DMS153 (cell line): ENCODE measurements at places on chromosomes 4 and X.

- DNase-seq: no peak
Measured at GRCh38 chr4:26113339-26113940, 199.4 kb downstream of the SMIM20 start.

GRCh38 chr4:85774489-85774888, 299.5 kb downstream of the ARHGAP24 start:
- DNase-seq: peak; percentile 55

GRCh38 chrX:153816831-153817690, 13.3 kb downstream of the PDZD4 start:
- DNase-seq: no peak

DNA sequence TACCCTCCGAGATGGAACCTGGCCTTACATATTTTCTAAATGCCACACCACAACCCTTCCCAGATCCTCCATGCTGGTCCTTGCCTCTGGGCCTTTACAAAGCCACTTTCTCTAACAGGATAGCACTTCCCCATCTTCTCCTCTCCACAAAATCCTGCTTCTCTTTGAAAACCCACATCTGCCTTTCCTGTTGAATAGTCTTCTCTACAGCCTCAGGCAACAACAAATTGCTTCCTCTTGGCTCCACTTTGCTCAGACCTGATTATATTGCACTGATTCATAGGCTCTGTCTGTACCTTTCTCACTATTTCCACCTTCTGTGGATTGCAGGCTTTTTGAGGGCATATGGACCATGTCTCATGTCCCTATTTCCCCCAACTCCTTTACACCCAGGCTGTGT, 203.7 kb upstream of the MBNL3 start:
- no peak for DNase-seq

GRCh38 chrX:26253526-26253925, 37.6 kb downstream of the MAGEB5 start:
- DNase-seq: no peak

- no peak for DNase-seq
Measured at GRCh38 chrX:78168065-78168464, 28.6 kb upstream of the TAF9B start.

- DNase-seq: no peak
Measured at GRCh38 chr4:7677799-7678301, 243.1 kb upstream of the PSAPL1 start.

DNA sequence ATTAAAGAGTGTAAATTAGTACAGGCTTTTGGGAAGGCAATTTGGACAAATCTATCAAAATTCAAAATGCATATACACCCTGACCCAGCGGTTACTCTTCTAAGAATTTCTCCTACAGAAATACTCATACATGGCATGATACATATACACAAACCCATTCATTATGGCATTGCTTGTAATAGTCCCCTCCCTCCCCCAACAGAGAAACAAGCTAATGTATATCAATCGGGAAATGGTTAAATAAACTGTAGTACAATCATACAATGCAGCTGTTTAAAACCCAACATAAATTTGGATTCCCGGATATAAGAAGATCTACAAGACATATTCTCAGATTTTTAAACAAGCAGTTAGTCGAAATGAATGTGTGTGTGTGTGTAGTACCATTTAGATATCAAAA, 808 bp downstream of the HUWE1 start:
- no peak for DNase-seq

GRCh38 chrX:25295466-25295865, 279.7 kb upstream of the ARX start:
- no peak for DNase-seq

GRCh38 chrX:79096145-79096556, 48.3 kb upstream of the GPR174 start:
- no peak for DNase-seq

DNA sequence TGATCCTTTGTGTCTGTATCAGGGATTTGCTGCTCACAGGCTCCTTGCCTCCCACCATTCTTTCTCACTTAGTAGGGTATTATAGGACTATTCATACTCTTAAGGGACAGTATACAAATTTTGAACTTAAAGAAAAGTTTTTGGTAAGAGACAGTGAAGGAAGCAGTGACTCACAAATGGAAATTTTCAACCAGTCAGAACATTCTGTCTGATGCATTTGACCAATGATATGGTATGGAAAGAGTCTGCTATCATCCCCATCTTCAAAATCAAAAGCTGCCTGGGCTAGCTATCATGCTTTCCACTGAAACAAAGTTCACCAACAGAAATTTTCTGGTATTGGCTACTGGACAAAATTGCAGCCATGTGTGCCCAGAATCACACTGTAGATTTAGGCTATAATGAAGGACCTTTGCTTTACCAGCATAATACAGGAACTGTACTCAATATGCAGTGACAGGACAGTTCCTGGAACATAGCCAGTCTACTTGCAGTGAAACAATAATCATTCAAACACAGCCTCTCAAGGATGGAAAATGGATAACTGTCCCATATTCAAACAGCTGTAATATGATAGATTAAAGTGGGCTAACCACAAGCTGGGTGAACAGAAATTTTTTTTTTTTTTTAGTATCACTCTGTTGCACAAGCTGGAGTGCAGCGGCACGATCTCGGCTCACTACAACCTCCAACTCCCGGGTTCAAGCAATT, 109.0 kb upstream of the ACSL4 start:
- no peak for DNase-seq

DNA sequence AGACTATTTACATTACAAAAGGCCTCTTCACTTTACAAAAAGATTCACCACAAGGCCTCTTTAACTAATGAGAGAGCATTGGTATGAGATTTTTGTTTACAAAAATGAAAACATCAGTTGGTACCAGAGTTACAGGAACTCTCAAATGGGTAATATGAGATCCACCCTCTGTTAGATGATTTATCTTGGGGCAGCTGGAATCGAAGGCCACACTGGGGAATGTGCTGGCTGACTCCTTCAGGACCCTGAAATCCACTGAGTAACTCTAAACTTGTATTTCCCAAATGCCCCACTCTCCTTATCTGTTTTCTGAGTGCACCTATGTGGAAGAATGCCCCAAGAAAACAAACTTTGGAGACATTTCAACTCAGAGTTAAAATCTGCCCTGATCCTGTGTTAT, 232.9 kb upstream of the F9 start:
- no peak for DNase-seq

- DNase-seq: no peak
Measured at GRCh38 chr4:106291678-106292077, 24.3 kb downstream of the TBCK start.

GRCh38 chr4:74081035-74081434, 18.0 kb downstream of the CXCL2 start:
- no peak for DNase-seq

DNA sequence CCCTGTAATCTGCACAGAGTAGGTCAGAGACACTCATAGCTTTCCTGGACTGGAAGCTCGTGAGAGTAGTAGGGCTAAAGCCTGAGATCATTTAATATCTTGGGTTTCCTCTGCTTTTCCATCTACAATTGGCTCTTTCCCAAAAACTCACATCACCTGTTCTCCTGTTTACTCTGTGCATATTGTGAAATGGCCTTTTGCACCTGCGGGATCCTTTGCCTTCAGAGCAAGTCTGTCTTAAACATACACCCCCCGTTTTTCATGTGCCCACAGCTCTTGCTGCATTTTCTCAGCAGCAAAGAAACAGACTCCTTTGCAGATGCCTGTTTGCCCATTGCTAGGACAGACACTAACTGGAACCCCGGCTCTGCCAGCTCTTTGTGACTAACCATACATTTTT, 608.3 kb upstream of the PCDH10 start:
- DNase-seq: peak; percentile 86

- no peak for DNase-seq
Measured at GRCh38 chr4:53116954-53117353, 248.9 kb downstream of the SCFD2 start.

DNA sequence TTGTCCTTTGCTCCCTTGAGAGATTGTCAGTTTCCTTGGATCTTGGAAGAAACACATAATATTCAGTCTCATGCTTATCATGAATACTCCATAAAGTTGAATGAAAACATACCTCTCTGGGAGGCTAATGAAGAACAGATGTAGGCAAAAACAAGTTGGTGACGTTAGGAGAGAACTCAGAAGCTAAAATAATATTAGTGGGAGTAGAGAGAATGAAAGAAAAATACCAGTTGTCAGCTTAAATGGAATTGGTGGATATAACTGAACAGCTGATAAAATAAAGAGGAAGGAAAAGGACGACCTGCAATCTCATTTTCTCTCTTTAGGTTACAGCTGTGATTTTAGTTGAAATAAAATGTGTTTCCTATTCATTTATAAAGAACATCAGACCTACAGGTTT, 124.8 kb downstream of the SNCA start:
- DNase-seq: no peak

DNA sequence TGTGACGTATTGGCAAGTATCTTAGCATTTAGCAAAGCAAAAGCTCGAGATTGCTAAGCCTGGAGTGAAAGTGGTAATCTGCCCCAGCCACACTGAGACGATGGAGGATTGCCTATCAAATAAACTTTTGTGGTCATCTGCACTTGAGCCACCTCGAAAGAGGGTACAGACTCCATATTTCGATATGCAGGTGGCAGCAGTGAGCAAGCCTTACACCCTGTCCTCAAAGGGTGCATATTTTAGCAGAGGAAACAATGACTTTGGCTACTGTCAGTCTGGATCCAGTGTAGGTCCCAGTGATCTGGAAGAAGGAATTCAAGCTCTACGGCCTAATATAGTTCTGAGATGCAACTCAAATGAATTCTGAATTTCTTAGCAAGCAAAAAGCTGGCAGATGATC, 153.9 kb downstream of the ATG4A start:
- no peak for DNase-seq

DNA sequence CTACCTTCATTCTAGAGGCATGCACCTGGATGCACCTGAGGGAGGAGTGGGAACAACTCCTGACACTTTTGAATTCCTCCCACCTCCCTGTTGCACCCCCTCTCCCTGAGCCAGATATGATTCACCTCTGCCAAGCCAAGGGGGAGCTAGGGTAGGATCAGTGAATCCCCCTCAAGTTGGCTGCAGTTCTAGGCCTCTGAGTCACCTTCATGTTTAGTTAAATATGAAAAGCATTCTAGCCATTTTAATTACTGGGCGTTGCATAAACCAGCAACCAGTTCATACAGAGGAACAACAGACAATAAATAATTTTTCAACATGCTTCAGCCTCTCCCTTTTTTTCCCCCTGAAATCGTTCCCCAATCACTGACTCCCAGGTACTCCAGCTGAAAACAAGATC, 1440.2 kb downstream of the ADGRL3 start:
- DNase-seq: no peak

- DNase-seq: peak; percentile 46
Measured at GRCh38 chr4:82599336-82599735, 37.5 kb upstream of the TMEM150C start.

DNA sequence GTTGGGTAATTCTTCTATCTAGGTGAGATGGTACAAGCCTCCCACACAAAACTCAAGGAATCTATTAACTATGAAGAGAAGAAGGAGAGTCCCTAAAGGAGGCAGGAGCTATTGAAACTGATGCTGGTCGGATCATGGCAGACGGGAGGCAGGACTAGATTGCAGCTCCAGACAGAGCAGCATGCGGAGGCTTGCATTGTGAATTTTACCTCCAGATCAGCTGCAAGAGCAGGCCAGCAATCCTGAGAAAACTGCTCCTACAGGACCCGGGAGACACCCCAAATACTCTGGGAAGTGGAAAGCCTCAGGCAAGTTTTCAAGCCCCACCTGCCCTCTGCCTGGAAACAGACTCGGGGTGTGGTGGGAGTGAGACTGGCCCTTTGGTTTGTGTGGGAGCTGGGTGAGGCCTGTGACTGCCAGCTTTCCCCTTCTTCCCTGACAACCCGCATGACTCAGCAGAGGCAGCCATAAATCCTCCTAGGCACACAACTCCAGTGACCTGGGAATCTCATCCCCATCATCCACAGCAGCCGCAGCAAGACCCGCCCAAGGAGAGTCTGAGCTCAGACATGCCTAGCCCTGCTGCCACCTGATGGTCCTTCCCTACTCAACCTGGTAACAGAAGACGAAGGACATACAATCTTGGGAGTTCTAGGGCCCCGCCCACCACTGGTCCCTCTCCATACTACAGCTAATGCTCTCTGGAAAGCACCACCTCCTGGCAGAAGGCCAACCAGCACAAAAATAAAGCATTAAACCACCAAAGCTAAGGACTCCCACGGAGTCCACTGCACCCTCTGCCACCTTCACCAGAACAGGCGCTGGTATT, 30.9 kb downstream of the GATB start:
- no peak for DNase-seq

GRCh38 chr4:4334798-4335520, 44.9 kb downstream of the ZBTB49 start:
- DNase-seq: peak; percentile 4

DNA sequence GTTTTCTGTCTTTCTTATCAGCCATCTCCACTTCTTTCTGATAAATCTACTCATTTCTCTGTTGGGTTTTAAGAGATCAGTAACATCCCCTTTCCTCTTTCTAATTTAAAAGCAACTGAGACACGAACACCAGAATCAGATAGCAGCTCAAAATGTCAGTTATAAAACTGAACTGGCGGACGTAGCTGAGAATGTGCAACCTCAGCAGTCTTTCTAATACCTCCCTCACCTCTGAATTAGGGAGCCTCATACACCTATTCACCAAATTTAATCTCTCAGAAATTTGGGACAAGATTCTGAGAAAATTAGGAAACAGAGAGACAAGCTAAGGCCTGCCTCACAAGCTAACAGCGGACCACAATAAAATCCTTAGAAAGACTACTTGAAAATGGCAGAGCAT, 52.0 kb upstream of the ACSL4 start:
- DNase-seq: no peak

DNA sequence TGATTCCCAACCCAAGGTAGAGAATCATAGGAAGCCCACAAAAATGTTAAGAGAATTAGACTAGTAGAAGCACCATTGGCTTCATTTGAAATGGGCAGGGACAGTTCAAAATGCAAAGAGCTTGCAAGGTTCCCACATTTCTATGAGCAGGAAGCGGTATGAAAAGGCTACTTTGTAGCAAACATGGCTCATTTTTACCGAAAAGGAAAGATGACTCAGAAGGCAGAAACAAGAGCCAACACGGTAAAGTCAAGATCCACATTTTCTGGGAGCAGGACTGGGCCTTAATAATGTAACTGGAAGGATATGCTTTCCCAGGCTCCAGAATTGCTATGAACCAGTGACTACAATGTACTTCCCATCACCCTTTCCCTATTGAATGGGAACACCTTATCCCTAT, 89.5 kb downstream of the GLRA3 start:
- no peak for DNase-seq

GRCh38 chr4:1096841-1097240, 16.5 kb downstream of the RNF212 start:
- DNase-seq: no peak
